ENCODE measurements at places on chromosomes 1 and 21. TPM values are rescaled to one million over a fixed set of nuclear protein-coding genes. Genes with fewer than 3 reads are reported as not detected.

DNA sequence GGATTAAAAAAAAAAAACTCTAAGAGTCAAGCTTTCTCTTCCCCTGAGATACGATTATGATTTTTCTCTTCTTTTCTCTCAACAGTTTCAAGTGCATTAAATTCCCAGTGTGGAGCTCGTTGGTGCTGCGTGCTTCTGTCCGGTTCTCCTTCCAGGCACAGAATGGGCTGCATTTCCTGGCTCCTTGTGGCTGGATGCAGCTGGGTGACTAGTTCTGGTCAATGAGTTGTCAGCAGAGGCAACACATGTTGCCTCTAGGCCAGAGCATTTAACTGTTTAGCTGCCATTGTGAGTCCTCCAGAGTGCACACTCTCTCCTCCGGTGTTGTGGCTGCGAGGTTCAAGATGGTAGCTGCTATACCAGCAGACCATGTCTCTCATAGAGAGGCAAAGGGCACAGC, 312.9 kb downstream of the RRAGC start:
- H3K27ac ChIP-seq = no peak overlapping the region
- no peaks in the 10 kb centered on the region for H3K36me3 ChIP-seq
- DNase-seq = no peak
- no peak overlapping the region for H3K4me3 ChIP-seq

DNA sequence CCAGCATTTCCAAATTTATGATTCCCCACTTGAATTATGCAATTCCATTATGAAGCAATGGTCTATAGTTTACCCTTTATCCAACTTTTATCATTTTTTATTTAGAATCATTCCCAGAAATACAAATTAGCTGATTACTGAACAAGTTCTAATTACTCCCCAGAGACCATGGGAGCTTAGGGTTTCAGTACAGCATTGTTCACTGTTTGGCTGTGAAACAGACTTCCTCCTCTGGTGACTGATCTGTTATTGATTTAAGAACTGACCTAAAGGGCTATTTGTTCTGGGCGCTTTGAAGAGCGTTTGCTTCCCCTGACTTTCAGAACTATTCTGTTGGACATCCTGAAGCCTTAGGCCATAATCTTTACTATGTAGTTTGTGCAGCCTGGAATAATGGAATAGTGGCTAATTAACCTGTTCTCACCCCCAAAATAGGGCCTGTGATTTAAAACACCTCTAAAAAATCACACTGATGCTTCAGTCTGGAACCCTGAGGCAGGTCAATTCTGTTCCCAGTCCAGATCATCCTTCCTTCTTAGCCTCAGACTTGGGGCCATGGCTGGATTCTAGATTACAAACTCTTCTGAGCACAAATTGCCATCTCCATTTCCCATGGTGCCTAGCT, 58.7 kb downstream of the ALG14 start:
- no peak overlapping the region for H3K27ac ChIP-seq
- no peak for DNase-seq

GRCh38 chr1:159849626-159850366, 12.7 kb downstream of the VSIG8 start:
- no peak overlapping the region for H3K4me3 ChIP-seq
- no peaks in the 10 kb centered on the region for H3K36me3 ChIP-seq
- no peak overlapping the region for H3K27ac ChIP-seq
- peaks cover 24% of the 10 kb centered on the region for H3K4me1 ChIP-seq
- peaks cover 14% of the 10 kb centered on the region for H3K27me3 ChIP-seq

- H3K4me1 ChIP-seq = peaks cover 13% of the 10 kb centered on the region
- H3K4me3 ChIP-seq = peak overlapping the region; percentile 96
- peaks cover 19% of the 10 kb centered on the region for H3K36me3 ChIP-seq
- H3K27me3 ChIP-seq = no peaks in the 10 kb centered on the region
- peak overlapping the region; percentile 19 for H3K27ac ChIP-seq
Observed at GRCh38 chr1:85708829-85709227, 595 bp upstream of the ZNHIT6 start.

DNA sequence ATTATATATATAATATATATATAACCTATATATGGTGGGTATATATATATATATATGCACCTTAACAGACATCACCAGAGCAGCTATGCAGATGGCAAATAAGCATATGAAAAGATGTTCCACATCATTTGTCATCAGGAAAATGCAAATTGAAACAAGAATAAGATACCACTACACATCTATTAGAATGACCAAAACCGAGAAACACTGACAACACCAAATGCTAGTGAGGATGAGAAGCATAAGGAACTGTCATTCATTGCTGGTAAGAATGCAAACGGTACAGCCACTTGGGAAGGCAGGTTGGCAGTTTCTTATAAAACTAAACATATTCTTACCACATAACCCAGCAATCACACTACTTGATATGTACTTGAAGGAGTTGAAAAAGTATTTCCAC, 219.8 kb upstream of the PRMT6 start:
- H3K4me3 ChIP-seq = no peak overlapping the region
- H3K36me3 ChIP-seq = no peaks in the 10 kb centered on the region
- H3K27ac ChIP-seq = no peak overlapping the region
- no peaks in the 10 kb centered on the region for H3K4me1 ChIP-seq

- H3K27ac ChIP-seq = no peak overlapping the region
- DNase-seq = peak; percentile 60
- peaks cover 14% of the 10 kb centered on the region for H3K4me1 ChIP-seq
- no peaks in the 10 kb centered on the region for H3K27me3 ChIP-seq
- no peak overlapping the region for H3K4me3 ChIP-seq
Observed at GRCh38 chr1:6127587-6128163, 52.4 kb downstream of the CHD5 start.

Gene CCDC17
- polyA plus RNA-seq = not detected

Gene ZFYVE9
- not detected for polyA plus RNA-seq

GRCh38 chr1:229410370-229410691, 23.6 kb downstream of the ACTA1 start:
- peak overlapping the region; percentile 27 for H3K27ac ChIP-seq
- H3K4me3 ChIP-seq = peak overlapping the region; percentile 52
- peak; percentile 31 for DNase-seq
- no peaks in the 10 kb centered on the region for H3K36me3 ChIP-seq
- peaks cover 23% of the 10 kb centered on the region for H3K27me3 ChIP-seq
- peaks cover 45% of the 10 kb centered on the region for H3K4me1 ChIP-seq

Gene S100A2
- polyA plus RNA-seq = not detected

Gene CHAF1B
- not detected for polyA plus RNA-seq

Gene TACSTD2
- not detected for polyA plus RNA-seq

Gene GBP5
- polyA plus RNA-seq = 16.9 TPM

- no peak overlapping the region for H3K27ac ChIP-seq
- no peaks in the 10 kb centered on the region for H3K36me3 ChIP-seq
- no peaks in the 10 kb centered on the region for H3K27me3 ChIP-seq
- H3K4me3 ChIP-seq = no peak overlapping the region
- peaks cover 11% of the 10 kb centered on the region for H3K4me1 ChIP-seq
Observed at GRCh38 chr1:160007577-160008200, 24.1 kb downstream of the PIGM start.

DNA sequence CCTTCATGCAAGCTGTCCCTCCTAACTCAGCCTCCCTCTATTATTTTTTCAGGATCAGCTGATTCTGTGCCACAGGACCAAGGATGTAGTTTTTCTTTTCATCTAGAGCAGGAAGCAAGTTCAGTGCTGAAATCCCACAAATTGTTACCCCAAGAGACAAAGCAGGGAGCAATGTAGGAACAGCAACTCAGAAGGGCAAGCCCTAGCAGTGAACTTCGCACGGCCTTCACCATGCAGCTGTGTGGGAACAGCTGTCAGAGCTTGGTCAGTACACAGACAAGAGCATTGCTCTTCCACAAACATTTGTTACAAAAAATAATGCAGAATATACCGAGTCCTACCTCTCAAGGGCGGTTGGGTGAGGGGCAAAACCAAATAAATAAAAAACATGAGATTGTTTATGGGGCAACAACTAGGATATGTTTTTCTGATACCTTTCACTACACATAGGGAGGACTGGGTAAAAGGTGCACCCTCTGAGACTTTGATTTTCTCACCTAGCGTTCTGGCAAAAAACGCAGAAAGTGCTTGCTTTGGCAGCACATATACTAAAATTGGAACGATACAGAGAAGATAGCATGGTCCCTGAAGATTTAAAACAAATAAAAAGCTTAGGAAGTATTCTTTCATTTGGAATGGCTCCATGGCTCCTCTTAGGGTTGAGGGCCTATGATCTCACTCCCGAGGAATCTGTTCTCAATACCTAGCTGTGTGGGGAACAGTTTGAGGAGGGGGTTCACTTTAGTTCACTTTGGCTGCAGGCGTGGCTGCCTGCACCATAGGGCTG, 37.1 kb upstream of the ANGPTL7 start:
- H3K27me3 ChIP-seq = no peaks in the 10 kb centered on the region
- no peak for DNase-seq
- no peak overlapping the region for H3K27ac ChIP-seq

Gene DNAJC28
- polyA plus RNA-seq = 1.1 TPM

DNA sequence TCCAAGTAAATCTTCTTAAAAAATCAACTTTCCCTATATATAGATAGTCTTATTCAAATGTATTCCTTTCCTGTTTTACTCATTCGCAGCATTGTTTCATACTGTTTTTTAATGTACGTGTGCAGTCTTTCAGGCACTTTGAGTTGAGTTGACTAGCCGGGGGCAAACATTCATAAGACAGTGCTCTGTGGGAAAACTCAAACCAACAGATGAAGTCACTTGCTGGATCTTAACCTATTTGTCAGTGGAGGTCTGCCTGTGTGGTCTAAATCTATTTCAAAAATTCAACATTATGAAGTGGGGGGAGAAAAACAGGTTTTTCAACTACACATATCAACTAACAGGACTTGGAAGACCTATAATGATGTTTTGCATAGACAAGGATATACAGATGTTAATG, 6.2 kb downstream of the HSD11B1 start:
- DNase-seq = no peak
- H3K27ac ChIP-seq = no peak overlapping the region
- no peak overlapping the region for H3K4me3 ChIP-seq
- no peaks in the 10 kb centered on the region for H3K4me1 ChIP-seq

DNA sequence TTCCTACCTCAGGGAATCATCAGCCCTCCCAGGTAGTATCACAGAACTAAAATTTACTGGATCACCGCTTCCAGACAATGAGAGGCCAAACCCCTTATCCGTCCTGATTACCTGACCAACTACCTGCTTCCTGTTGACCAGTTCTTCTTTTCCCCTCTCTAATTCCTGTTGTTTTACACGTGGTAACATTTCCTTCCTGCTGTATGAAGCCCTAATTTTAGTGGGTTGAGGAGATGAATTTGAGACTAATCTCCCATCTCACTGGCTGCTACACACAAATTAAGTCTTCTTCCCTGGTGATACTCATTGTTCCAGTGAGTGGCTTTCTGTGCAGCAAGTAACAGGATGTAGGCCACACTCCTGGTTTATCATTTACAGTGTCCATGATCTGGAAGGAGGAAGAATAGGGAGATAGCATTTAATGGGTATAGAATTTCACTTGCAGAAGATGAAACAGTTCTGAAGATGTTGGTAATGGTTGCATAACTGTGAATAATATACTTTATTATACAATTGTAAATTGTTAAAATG, 2112.9 kb downstream of the NCAM2 start:
- H3K36me3 ChIP-seq = no peaks in the 10 kb centered on the region
- no peak overlapping the region for H3K27ac ChIP-seq
- no peak overlapping the region for H3K4me3 ChIP-seq
- DNase-seq = no peak

Gene SLC25A34
- 1.8 TPM for polyA plus RNA-seq

DNA sequence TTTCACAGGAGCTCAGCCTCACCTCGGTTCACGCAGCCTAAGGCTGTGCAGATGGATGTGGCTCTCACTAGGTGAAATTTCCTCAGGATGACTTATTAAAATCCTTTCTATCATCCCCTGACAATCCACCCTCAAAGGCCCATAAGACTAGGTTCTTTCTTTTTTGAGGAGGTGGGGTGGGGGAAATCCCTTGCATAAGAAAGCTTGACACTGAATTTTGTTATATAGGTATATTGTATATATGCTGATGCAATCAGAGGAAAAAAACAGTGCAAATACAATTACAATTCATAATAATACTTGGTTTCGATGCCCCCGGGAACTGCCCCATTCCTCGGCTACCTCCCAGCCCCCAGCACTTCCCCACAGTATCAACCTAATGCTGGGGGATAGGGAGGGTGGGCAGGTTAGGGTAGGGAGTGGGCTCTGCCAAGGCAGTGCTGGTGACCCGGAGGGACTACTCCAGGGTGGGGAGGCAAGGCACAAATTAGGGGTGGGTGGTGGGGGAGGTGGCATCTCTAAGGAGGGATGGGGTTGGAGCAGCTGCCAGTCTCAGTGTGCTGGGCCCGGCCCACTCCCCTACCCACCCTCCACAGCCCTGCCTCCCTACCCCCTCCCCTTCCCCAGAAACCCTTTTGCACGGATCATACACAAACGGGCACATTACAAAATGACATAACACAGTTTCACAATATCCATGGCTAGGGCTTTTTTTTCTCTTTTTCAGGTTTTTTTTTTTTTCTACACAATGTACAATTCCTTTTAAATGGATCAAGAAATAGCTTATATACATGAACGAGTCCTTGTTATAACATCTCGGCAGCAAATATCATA, 30.9 kb downstream of the SLC27A3 start:
- peaks cover 54% of the 10 kb centered on the region for H3K4me1 ChIP-seq
- H3K27me3 ChIP-seq = no peaks in the 10 kb centered on the region
- H3K36me3 ChIP-seq = peaks cover 26% of the 10 kb centered on the region

GRCh38 chr1:72827278-72827677, 544.9 kb upstream of the NEGR1 start:
- no peak overlapping the region for H3K4me3 ChIP-seq
- H3K27ac ChIP-seq = no peak overlapping the region
- no peaks in the 10 kb centered on the region for H3K27me3 ChIP-seq
- no peaks in the 10 kb centered on the region for H3K4me1 ChIP-seq
- DNase-seq = no peak
